RPMI7951 (cell line): ENCODE measurements at places on chromosomes 2 and 18. TPM values are rescaled to one million over a fixed set of nuclear protein-coding genes. Genes with fewer than 3 reads are reported as not detected.

DNA sequence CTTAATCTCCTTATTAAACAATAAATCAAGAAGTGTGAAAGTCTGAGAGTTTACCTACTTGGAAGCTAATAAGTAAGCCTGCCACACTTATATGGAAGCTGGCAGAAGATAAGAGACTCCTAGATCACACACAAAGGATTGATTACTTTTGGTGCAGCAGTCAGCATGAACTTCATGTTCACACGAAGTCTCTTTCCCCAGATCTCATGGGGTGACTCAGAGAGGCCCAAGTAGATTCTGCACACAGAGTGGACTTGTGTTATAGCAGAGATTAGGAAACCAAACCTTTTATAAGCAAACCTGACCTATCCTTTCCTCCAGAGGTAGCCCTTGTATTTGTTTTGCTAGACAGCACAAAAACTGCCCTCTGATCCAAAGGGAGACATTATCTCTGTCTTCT, 9.9 kb upstream of the GAREM1 start:
- DNase-seq: no peak

DNA sequence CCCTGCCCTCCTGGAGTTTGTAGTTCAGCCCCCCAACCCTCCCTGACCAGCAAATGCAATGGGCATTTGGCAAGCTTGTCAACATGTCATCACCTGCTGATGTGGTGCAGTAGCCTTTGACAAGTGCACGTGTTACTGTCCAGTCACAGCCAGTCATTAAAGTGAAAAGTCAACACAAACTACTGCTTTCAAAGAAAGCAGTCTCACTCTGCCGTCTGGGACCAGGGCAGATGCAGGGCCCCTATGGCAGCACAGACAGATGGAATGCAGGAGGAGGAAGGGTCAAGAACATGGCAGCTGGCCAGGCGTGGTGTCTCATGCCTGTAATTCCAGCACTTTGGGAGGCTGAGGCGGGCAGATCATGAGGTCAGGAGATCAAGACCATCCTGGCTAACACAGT, 222.4 kb upstream of the OSR1 start:
- peak; percentile 78 for DNase-seq

GRCh38 chr2:65027616-65028244, 28.5 kb upstream of the CEP68 start:
- DNase-seq: no peak

DNA sequence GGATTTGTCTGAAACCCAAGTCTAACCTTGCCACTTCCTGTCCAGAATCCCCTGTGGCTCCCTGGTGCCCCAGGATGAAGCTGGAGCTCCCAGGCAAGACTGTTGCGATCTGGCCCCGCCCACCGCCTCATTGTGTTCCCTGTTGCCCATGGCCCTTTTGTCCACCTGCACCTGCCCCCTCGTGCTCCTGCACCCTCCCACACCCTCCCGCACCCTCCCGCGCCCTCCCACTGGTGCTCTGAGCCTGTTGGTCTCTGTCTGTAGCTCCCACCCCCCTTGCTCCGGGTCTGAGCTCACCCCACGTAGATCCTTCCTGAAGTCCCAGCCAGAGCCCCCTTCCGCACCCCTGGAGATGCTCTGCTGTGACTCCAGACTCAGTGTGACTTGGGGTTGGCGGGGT, 244.4 kb downstream of the ATAD2B start:
- DNase-seq: no peak

- peak; percentile 94 for DNase-seq
These were observed 445.7 kb upstream of the SLC14A2 start for GRCh38 chr18:45169610-45170009.

BOD1L2 gene
- total RNA-seq: not detected in 2 replicates

CRYBA2 gene
- total RNA-seq: 0.20 TPM in 1 of 2 replicates, not detected in the other

- no peak for DNase-seq
These were observed 109.9 kb upstream of the RAB27B start for GRCh38 chr18:54718408-54718773.

CDH2 gene
- 35.8 and 43.7 TPM in 2 replicates for total RNA-seq

- no peak for DNase-seq
These were observed 125.0 kb upstream of the ARHGAP28 start for GRCh38 chr18:6604573-6604941.

DNA sequence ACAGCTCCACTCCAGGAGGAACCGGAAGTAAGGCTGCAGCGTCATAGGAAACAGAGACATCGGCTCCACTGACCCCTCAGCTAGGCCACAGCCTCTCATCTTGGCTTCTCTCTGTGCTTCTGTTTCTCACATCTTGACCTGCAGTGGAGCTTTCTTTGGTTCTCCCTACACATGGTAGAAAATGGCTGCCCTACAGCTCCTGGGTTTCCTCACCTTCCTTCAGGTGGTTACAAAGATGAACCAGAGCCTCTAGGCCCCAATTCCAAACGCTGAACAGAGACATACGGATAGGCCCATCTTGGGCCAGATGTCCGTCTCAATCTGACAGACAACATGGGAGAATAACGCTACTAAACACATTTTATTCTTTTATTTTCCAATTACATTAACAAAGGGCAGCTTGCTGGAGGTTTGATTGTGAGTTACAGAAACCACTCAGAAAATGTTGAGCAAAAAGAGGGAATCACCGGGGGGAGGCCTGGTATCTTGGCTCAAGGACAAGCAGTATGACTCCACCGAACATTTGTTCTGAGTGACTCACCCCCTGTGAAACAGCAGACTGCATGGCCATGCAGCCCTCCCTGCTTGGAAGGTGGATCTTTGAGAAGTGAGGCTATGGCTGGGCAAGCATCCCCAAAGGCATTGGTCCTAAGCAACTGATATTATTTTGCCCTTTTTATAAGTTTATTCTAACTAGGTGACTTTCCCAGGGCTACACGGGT, 303.5 kb downstream of the CDCA7 start:
- DNase-seq: peak; percentile 93

GRCh38 chr2:144281476-144281875, 238.4 kb downstream of the ZEB2 start:
- DNase-seq: no peak

- no peak for DNase-seq
These were observed 494 bp downstream of the HNRNPLL start for GRCh38 chr2:38602136-38602731.

GRCh38 chr18:53553030-53553429, 671.4 kb downstream of the MBD2 start:
- no peak for DNase-seq

IL1B gene
- total RNA-seq: 57.5 and 71.6 TPM in 2 replicates

DNA sequence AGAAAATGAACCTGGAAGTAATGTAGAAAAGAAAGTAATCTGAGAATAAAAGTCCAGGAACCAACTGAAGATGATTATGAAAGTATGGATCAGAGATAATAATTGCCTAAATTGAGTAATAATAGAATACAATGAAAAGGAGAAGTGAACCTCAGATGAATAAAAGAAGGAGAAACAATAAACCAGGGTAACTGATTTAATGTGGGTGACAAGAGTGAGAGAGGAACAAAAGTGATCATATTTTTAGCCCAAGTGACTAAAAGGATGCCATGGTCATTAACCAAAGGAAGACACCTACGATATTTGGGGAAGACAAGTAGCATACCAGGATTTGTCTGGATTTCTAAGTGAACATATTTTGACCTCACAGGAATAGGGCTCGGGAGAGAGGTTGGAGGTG, 600.6 kb downstream of the RNF144A start:
- no peak for DNase-seq

GRCh38 chr2:196515051-196515450, 124.5 kb upstream of the CCDC150 start:
- DNase-seq: no peak

DNA sequence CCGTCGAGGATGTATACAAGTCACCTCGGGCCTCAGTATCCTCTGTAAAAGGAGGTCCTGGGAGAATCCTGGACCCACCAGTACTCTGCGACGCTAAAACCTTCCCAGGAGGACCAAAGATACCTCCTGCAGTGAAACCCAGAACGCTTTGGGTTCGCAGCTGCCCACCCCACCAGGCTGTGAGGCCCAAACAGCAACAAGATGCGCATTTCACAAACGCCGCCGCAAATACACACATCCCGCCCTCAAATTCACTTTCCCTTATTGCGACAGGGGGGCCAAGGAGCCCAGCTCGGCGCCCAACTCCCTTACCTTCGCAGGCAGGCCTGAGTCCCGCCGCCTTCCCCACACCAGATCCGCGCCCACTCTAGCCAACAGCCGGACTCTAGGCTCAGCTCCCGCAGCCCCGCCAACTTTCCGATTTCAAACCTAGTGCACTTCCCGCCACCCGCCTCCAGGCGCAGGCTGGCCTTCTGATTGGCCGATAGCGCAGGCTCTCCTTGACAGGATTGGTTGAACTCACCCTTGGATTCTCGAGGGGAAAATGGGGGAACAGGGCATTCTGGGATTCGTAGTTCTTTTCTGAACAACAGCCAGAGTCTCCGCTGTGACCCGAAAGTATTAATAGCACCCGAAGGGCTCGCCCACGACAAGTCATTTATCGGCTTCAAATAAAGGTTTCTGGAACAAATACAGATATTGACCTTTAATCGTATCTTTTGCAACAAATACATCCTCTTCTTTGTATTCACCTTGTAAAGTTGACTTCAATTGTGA, at the start of gene SPC25:
TSS of gene SPC25 (minus strand) at position 425 of the 777 bp plus-strand sequence. CDS start 911 bp downstream, outside the sequence.
- DNase-seq: peak; percentile 93

DNA sequence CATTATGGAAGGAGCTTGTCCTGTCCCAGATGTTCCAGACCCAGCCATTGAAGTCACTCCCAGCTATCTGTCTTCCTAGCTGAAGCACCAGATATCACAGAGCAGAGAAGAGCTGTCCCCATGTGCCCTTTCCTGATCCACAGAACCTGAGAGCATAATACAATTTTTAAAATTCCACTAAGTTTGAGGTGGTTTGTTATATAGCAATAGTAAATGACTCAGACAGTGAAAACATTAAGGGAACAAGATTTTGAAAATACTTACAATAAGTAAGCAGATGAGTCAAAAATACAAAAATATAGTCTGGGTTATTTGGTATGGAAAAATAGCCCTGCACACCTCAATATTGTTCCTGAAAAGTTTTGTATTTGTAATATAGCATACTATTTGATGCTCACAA, 85.8 kb upstream of the GLS start:
- no peak for DNase-seq

ARHGAP25 gene
- total RNA-seq: 0.12 TPM in 1 of 2 replicates, not detected in the other

ATAD2B gene
- 6.0 and 7.6 TPM in 2 replicates for total RNA-seq

GRCh38 chr18:79851489-79851888, 53.8 kb downstream of the KCNG2 start:
- no peak for DNase-seq

EDAR gene
- not detected in 2 replicates for total RNA-seq

- DNase-seq: no peak
These were observed 148.2 kb downstream of the CERS6 start for GRCh38 chr2:168604252-168604651.

GRCh38 chr2:41717839-41718238, 330.0 kb upstream of the PKDCC start:
- no peak for DNase-seq

UNC80 gene
- under 0.01 TPM in 1 of 2 replicates, not detected in the other for total RNA-seq
